AG04450 (cell line): ENCODE measurements at places on chromosomes 13 and 19.

DNA sequence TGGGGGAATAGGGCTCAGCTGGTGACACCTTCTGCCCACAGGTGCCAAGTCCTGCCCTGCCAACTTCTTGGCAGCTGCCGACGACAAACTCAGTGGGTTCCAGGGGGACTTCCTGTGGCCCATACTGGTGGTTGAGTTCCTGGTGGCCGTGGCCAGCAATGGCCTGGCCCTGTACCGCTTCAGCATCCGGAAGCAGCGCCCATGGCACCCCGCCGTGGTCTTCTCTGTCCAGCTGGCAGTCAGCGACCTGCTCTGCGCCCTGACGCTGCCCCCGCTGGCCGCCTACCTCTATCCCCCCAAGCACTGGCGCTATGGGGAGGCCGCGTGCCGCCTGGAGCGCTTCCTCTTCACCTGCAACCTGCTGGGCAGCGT lies 2.1 kb downstream of the P2RY11 start:
- DNase-seq: no peak

- DNase-seq: no peak
Observed at GRCh38 chr13:30798776-30799355, 63.5 kb downstream of the ALOX5AP start.

DNA sequence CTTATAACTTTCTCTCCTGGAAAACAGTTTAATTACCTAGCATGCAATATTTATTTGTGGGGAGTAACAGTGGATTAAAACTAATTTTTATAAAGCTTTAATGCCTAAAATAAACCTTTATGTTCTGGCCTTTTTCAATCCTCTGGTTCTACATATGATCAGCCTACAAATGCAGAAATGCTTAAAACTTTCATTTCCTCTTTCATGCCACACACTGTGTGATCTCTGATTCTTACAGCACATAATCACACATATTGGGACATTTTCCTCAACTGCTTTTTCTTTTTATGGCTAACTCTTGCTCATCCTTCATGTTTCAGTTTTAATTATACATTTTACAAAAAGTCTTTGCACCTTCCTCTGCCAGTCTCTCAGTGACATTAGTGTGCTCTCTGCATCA lies 910.8 kb upstream of the SLITRK6 start:
- DNase-seq: no peak

DNA sequence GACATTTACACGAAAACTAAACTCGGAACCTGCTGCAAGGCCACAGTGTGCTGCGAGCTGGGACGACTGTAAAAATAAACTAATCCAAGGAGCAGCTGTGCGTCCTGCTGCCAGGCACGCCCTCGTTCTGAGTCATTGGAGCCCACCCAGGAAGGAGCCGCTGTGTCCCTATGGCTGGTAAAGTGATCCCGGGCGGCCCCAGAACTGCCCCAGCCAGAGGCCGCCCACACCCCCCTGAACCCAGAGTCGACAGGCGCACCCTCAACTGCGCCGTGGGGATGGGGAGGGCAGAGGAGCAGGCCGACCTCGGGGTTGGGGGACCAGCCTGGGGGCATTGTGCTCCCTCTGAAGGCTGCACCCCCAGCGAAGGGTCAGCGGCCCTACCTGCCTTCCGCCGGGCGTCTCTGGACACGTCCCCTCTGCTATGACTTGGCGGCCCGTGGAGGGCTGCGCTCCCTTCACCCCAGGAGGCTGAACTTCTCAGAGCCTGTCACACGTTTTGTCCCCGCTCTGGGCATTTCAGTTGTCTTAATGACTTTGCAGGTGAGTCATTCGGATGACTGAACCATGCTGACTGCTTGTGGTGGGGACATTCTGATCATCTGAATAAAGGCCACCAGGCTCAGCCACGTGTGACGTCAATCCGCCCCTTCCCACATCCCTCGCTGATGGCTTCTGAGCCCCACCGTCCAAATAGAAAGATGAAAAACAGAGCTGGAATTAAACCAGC lies 42.7 kb downstream of the ADPRHL1 start:
- peak; percentile 55 for DNase-seq

GRCh38 chr19:27657271-27658051 lies 1555.5 kb downstream of the UQCRFS1 start:
- no peak for DNase-seq

GRCh38 chr19:50497022-50497405 lies 14.0 kb downstream of the JOSD2 start:
- DNase-seq: no peak

DNA sequence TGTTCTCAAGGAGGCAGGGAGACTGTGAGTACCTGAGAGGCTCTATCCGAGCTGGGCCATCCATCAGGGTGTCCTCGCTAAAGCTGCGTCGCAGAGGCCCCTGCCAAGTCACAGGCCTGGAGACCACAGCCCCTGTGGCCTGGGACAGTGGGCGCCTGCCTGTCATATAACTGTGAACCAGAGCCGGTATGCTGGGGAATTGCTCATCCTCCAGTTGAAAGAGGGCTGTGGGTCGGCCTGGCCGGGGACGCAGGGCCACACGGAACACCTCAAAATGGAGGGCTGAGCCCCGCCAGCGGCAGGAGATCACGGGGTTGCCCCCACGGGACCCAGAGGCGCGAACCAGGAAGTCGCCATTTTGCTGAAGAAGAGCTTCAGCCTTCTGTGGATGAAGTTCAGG lies 6.6 kb downstream of the SH2D3A start:
- no peak for DNase-seq

- DNase-seq: no peak
Observed at GRCh38 chr19:45136507-45137178, 24.1 kb downstream of the NKPD1 start.

- no peak for DNase-seq
Observed at GRCh38 chr13:93976528-93976927, 503.0 kb downstream of the DCT start.

DNA sequence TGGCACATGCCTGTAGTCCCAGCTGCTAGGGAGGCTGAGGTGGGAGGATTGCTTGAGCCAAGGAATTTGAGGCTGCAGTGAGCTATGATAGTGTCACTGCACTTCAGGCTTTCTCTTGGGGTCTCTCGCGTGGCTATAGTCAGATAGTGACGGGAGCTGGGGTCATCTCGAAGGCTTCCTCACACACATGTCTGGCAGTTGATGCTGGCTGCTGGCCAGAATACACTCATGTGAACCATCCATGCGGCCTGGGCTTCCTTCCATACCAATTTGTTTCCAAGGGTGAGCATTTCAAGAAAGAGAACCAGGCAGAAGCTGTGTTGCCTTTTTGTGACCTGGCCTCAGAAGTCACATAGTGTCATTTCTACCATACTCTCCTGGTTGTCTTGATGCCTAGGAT lies 26.4 kb downstream of the LEUTX start:
- no peak for DNase-seq

GRCh38 chr19:32459204-32459865 lies 53.8 kb downstream of the DPY19L3 start:
- DNase-seq: no peak

DNA sequence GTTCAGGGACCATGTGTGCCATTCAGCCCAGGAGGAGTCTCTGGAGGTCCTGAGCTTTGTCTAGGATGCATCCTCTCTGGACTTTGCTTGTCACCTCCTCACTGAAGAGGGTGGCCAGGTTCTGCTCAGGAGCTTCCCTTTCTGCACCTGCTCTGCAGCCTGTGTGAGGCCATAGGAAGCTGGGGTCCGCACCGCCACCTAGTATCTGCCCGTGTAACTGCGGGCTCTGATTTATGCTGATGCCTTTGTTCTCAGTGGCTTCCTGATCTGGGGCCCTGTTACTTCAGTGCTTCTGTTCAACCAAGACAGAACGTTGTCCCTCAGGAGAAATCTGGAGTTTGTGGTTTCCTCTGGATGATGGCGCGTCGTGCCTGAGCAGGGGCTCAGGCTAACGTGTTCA lies 15.5 kb downstream of the ZNF610 start:
- DNase-seq: no peak

- no peak for DNase-seq
Observed at GRCh38 chr19:43695985-43696704, 19.7 kb upstream of the IRGC start.

DNA sequence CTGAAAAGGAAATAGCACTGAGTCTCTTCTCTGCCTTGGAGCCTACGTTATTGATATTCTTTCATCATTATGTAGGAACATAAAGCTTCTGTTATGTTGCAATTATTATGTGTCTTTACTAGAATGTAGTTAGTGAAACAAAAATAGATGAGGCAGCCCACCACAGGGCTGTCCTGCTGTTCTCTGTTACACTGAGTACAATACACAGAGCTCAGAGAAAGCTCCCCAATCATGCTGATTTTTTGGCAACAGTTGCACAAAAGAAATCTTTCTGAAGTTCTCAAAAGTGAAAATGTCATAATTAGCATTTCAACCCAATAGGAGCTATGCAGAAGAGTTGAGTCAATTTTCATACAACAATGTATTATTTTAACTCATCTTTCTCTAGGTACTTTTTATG lies 119.5 kb downstream of the EFNB2 start:
- DNase-seq: no peak

DNA sequence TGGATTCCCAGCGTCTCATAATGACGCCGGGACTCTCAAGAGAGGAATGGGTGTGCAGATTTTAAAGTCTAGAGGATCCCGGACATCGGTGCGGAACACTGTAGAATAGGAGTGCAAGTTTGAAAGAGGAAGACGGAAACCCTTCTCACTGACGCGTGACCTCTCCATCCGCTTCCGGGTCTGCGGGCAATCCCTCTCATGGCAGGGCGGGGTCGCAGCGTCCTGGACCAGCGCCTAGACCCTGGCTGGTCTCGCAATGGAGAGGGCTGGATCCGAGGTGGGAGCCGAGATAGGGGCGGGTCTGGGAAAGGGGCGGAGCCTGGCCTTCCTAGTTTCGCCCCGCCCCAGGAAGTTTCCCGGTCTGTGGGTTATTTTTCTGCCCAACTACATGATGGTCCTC lies 4.6 kb upstream of the ZNF845 start:
- no peak for DNase-seq

DNA sequence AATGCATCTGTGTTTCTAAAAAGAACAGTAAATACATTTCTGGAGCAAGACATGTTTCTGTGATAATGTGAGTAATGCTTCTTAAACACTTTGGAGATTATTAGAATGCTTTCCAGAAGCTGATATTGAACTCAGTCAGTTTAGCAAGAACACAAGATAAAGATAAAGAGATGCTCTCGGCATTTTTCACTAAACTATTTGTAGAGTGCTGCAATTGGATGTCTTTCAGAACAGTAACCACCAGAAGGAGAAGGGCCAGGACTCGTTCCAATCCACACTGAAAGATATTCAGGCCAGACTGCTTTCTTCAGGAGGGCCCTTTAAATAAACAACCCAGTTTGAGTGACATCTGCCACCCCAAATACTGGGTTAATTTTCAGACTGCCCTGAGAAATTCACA lies 456.0 kb downstream of the TBC1D4 start:
- no peak for DNase-seq

DNA sequence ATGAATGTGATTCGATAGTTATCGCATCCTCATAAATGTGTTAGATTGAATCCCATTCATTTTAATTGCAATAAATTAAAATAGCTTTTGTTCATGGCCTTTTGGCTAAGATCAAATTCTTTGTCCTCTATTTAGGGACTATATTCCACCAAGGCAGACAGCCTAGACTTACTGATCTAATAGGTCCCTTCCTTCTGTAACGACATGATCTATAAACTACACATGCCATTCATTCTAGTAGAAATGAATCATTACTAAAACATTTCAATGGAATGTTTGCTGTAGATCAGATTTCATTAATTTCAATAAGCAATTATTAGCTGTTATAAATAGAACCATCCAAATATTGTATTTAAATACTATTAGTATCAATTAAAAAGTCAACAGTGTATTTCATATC lies 526.6 kb upstream of the KLHL1 start:
- no peak for DNase-seq

DNA sequence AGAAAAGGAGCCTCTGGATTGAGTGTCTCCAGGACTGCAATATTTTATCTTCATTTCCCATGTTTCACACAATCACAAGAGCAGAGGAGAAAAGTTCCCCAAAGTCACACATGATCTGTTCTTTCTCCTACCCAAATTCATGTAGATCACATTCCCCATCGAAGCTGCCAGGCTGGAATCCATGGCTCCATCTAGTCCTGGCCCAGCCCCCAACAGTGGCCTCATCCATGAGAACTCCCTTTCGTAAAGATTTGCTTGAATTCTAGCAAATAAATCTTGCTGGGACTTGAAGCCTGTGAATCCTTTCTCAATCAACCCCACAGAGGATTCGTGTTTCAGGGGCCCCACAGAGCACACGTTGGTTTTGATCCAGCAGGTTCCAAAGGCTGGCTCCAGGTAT lies 109.5 kb downstream of the COL4A1 start:
- no peak for DNase-seq

DNA sequence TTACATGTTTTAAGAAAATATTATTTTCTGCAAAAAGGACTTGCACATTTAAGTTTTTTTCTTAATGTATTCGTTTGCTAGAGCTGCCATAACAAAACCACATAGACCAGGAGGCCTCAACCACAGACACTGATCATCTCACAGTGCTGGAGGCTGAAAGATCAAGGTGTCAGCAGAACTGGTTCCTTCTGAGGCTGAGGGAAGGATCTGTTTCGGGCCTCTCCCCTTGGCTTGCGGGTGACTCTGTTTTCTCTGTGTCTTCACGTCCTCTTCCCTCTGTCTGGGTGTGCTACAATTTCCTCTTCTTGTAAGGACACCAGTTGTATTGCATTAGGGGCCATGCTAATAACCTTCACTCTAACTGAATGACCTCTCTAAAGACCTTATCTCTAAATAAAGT lies 364.2 kb downstream of the IRS2 start:
- no peak for DNase-seq

DNA sequence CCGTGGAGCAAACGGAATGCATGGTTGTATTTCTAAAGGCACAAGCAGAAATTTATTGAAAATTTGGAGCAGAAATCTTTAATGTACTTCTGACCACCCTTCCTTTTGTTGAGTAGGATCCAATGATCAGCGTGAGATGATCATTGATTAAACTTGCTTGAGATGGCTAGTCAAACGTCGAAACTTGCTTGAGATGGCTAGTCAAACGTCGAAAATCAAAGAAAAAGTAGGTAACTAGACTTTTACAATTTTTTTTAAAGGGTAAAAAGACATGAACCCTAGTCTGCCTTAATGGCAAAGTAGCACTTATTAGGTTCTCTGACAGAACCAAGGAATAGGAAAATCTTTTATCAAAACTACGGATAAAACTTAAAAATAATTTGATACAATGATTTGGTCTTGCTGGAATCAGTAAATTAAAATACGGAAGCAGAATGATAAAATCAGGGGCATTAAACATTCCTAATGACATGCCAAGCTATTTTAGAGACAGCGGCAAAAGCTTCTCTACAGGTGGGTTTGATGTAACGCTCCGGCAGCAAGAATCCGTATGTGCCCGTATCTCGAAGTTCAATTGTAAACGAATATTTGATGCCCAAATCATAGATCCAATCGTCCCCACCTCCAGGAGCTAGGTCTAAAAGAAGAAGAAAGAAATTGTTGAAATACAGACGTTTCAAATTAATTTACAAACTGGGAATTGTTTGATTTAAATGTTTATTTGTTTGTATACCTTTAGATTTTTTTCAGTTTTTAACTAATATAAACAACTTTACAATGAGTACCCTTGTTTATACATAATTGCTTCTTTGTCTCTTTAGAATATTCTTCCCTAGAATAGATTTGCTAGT lies 841 bp upstream of the ZC3H13 start:
- no peak for DNase-seq
